Activated naive CD4-positive, alpha-beta T cell treated with anti-CD3 and anti-CD28 coated beads, Interleukin-2, amount 50 U/mL, for 72 hours (primary cell): ENCODE measurements at places on chromosomes 6 and 20. TPM values are rescaled to one million over a fixed set of nuclear protein-coding genes. Genes with fewer than 3 reads are reported as not detected.

CD93 gene
- 0.39 TPM for total RNA-seq

- DNase-seq, result no peak
Observed at GRCh38 chr6:97629180-97629579, 346.2 kb upstream of the MMS22L start.

APCDD1L gene
- total RNA-seq, result not detected

OXT gene
- total RNA-seq, result not detected

DNA sequence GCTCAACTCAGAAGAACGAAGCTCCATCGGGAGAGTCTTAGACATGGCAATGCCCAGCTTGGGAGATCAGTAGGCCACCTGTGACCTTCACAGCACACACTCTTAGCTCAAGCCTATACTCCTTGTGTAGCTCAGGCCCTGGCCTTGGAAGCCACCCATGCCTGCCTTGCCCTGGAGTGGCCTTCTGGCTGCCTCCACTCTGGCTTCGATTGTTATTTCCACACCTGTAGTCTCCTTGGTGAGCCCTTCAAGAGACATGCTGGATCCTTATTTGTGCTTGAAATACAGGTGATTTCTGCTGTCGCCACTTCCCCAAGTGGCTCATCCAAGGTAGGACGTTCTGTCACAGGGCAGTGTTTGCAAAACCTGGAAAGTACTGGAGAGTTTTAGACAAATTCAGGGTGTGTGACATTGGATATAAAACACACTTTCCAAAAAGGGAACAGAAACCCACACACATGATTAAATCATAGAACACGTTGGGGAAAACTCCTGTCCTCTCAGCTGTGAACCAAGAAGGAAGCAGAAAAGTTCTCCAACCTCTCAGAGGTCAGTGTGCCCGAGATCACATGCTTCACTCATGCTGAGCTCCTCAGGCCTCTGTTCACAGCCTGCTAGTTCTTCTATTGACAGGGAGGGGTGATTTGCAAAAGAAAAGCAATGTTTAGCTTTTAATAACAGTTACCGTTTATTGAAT, 391.8 kb downstream of the CDC5L start:
- no peak for DNase-seq

DNA sequence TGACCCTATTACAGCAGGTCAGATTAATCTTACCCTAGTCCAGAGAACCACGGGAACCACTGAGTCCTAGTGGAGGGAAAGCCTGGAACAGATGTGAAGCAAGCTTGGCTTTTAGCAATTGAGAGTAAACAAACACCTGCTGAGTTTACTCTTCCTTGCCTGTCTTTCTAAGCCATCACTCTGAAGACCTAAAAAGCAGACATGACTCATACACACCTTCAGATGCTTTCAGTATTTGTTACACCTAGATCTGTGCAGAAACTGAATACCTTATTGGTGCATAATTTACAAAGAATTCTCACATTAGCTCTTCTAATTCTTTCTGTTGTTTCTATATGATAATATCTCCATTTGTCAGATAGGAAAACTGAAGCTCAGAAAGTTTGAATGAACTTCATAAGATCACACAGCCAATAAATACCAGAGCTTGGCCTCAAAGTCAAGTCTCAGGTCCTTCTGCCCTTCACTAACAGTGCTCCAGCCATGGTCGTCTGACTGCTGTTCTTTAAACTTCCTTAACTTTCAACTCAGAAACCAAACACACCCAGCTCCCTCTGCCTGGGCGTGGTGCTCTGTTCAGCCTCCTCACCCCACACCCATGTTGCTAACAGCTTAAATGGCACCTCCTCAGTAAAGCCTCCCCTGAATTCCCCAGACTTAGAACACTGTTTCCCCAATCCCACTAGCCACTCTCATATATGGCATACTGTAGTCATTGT, 8.6 kb upstream of the GABBR1 start:
- no peak for DNase-seq

- DNase-seq, result no peak
Observed at GRCh38 chr6:143600821-143601220, 76.9 kb upstream of the PHACTR2 start.

DNA sequence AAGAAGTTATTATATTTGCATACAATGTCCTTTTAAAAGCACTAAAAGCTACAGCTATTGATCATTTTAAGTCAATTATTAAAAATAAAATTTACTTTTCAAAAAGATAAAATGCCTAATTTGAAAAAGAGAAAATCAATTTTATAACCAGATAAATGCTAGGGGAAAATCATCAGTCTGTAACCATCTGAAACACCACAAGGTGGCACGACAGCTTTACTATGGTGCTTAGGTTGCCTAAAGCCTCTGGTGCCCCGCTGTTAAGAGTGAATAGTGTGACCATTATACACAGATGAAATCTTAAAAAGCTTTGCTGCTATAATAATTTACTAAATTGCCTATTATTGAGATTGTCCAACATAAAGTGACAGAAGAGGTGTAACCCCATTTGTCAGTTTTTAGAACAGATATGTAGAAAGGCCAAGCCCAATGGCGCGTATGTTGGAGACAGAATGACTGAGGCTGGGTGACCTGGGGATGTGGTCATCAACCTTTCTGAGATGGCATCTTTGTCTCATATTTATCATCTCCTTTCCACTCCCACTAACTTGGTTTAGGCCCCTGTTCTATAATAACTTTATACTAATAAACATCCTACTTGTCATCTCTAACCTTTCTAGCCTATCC, 100.8 kb downstream of the MOXD1 start:
- no peak for DNase-seq
